ENCODE measurements at places on chromosomes 4 and X.

GRCh38 chr4:13640149-13640940 lies 12.8 kb upstream of the BOD1L1 start:
- DNase-seq = peak; percentile 60

GRCh38 chrX:119685225-119686066 lies 7.5 kb downstream of the SEPTIN6 start:
- DNase-seq = no peak

- DNase-seq = no peak
Observed at GRCh38 chrX:8813036-8813435, 11.9 kb upstream of the FAM9A start.

GRCh38 chrX:74423289-74423998 lies 2.2 kb downstream of the SLC16A2 start:
- no peak for DNase-seq

DNA sequence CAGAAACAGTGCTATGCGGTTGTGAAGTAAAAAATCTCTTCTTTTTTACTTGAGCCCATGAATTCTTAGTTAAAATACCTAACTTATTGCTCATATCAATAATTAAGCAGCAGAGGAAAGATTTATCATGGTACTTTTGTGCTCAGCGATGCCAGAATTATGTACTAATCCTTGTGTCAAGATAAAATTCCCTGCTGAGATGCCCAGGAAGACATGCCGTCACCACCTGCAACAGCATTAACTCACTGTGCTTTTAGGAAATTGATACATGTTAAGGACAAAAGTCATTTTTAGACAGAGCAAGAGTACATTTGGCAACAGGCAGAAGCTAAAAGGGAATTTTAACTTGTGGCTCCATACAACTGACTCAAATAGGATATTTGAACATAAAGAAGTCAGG lies 138.9 kb downstream of the NPNT start:
- no peak for DNase-seq

DNA sequence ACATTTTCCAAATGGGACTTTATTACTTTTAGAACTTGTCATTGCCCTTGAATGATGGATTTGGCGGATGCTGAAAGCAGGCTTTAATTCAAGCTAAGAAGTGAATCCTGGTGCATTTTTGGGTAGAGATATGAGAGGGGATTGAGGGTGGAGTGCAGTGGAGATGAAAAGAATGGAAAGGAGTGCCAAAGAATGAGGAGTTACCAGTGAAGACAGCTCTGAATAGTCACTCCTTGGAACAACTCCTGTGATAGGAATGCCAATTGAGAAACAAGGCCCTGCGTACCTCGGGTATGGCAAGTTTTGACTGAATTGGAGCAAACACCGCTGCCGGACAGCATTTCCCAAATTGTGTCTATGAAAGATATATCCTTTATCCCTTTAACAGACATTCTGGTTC lies 36.5 kb upstream of the ETNPPL start:
- DNase-seq = no peak

- no peak for DNase-seq
Observed at GRCh38 chrX:39777623-39778025, 320.1 kb downstream of the BCOR start.

DNA sequence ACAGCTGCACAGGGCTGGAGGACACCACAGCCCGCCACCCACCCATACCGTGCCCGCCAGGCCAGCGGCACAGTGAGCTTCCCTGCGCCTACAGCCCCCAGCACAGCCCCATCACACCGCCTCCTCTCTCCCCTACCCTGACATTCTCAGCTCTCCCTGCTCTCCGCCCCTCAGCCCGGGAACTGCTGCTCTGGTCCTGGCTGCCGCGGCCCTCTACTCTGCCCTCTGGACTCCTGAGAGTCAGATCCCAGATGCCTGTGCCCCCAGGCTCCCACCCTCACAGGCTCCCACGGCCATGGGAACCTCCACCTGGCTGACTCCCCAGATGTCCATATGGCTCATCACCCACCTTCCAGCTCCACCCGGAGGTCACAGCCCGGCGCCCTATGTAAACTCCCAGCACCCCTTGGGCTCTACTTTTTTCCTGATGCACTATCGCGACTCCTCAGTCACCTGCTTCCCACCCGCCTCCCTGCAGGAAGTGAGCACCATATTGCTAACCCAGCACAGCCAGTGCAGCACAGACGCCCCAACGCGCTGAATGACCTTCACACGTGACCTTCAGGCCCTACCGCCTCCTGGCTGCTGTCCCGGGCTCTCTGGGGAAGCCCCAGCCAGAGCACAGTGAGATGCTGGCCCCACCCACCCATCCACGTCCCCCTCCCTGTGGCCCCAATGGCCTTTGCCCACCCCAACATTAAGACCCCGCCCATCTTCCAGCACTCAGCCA lies 23.0 kb downstream of the FAM53A start:
- DNase-seq = no peak

DNA sequence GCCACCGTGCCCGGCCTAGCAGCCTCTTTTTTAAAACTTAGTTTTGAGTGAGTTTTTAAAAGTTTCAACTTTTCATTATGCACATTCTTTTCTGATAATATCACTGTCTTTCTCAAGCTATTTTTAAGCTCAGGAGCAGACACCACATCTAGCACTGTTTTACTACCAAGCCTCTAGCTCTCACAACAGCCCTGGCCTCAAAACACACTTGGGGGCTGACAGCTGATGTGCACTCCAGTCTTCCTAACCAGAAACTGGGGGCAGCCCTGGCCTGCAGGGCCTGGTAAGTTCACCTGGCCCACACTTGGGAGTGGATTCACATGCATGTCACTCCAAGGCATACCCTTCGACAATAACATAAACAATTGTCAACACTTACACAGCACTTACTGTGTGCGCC lies 34.0 kb downstream of the CENPU start:
- DNase-seq = no peak

GRCh38 chr4:141022111-141022695 lies 111.1 kb downstream of the RNF150 start:
- DNase-seq = no peak

DNA sequence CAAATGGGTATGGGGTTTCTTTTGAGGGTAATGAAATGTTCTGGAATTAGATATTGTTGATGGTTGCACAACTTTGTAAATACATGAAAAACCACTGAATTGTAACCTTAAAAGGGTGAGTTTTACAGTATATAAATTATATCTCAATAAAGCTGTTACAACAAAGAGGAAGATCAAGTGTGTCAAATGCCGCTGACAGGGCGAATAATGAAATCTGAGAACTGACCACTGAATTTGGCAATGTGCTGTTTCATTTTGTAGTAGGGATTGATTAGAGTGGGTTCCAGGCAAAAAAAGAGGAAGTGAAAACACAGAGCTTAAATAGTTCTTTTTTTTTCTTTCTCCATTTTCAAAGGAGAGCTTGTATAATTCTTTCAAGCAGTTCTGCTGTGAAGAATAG lies 161.1 kb upstream of the NAP1L5 start:
- DNase-seq = no peak

Data from HTR-8/SVneo (cell line).